Hepatocyte (in vitro differentiated cells): ENCODE measurements at places on chromosomes 1 and 21.

DNA sequence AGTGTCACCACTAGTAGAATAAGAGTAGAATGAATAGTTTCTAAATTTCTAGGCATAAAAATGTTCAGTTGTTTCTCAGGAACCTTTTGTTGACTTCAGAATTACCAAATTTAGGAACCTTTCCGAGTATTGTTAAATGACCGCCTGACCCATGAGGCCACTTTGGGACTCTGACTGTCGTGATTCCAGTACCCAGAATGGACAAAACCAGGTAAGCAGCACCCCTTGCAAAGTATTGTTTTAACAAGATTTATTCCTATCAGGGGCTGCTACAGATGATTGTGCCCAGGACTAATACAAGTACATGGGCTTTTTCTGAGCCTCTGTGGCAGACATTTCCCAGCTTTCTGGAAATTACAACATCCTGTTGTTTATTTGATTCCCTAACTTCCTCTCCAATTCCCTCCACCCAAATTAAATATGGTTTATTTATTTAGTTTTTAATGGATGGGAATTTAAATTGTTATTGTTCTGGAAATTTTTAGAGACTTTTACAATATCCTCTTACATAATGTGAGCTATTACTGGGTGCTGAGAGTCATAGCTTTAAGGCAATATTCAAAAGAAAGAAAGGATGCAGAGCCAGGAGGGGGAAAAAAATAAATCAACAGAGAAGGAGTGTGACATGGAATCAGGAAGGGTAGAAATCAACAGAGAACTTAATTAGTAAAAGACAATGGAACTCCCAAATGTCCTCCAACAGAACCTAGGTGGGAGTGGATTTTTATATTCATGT, 37.4 kb upstream of the NTPCR start:
- no peak for DNase-seq

DNA sequence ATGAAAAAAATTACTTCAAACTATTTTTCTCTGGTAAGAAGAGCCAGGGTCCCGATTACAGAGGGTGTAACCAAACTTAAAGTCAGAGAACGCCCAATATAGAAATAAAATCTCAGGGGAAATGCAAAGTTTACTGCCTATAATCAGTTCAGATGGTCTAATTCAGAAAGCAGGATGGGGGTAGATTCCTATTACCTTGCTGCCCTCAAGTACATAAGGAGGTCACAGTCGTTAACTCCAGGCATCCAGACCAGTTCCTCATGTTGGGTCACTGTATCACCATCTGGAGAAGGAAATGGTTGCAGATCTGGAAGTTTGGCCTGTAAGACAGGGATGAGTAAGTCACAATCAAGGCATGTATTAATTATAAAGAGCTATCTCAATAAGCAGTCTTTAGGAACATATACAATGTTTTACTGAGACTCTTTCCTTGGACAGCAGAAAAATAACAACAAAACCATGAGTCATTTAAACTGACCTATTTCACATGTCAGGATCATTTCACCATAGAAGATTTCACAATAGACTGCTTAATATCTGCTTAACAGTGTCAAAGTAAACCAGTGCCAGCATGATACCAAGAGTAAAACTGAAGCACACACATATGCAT, 179.4 kb downstream of the SLC45A1 start:
- DNase-seq, result no peak

DNA sequence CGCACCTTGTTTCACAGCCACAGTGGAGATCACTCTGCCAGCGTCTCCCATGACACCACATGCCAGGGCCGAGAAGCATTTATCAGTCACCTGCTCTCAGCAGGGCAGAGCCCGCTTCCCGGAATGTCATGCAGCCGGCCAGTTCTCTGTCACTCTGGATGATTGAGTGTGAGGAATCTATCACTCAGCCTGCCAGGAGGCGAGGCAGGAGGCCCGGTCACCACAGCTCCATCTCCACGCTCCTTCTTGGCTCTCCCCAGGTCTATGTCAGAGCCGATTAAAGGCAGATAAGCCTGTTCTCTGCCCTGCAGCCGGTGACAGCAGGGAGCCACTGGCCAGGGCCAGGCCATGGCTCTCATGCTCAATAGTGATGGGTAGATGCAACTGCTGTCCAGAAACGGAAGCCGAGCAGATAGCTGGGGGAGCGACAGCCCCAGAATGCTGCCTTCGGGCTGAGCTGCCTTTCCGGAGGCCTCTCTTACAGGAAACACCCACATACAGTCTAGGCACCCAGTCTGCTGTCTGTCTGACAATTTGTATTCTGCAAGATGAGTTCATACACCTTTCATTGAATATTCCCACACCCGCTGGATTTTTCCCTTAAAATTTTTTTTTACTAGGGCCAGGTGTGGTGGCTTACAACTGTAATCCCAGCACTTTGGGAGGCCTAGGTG, 64.1 kb downstream of the ACTL8 start:
- DNase-seq, result no peak

DNA sequence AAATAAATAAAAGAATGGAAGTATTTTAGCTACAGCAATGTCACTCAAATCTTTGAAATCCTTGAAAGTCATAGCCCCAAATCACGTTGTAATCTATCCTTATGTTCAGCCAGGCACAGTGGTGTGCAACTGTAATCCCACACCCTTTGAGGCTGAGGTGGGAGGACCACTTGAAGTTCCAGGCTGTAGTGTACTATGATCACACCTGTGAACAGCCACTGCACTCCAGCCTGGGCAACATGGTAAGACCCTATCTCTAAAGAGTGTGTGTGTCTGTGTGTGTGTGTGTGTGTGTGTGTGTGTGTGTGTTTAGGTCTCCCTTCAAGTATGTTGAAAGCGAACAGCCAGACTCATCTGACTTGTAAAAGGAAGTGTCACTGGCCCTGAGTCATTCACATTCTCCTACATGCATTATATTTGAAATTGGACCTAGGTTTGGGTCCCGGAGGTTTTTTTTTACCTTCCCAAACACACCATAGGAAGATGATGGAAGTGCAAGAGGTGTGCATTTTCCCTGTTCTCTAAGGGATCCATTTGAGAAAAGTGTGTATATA, 50.1 kb downstream of the ZNF281 start:
- DNase-seq, result no peak

DNA sequence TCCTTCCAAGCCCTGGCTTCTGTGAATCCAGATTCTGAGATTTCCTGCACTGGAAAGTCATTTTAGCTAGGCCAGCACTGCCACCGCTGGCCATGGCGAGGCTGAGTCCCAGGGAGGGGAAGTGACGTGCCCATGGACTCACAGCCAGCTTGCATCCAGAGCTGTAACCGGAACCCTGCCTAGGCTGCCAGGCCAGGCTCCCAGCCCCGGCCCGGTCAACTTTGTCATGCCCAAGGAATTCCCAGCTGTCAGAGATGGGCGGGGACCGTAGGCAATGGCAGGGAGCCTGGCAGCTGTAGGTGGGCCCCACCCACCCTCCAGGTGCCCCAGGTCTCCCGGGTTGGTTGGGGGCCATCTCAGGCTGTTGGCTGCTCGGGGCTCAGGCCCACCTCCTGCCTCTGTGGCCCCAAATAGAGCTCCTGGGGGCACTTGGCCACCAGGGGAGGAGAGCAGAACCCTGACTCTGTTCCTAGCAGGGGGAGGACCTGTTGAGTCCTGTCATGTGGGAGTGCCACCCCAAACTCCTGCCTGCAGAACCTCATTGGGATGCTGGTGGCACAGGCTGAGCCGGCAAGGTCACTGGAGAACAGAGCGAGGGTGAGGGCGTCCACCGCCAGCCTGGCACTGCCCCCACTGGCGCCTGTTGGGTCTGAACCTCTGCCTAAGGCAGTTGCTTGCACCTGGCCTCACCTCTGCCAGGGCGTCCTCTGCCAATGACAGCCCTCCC, 57.8 kb downstream of the FOXO6 start:
- DNase-seq, result peak; percentile 48

GRCh38 chr1:93443454-93443853, 4.5 kb upstream of the FNBP1L start:
- no peak for DNase-seq

DNA sequence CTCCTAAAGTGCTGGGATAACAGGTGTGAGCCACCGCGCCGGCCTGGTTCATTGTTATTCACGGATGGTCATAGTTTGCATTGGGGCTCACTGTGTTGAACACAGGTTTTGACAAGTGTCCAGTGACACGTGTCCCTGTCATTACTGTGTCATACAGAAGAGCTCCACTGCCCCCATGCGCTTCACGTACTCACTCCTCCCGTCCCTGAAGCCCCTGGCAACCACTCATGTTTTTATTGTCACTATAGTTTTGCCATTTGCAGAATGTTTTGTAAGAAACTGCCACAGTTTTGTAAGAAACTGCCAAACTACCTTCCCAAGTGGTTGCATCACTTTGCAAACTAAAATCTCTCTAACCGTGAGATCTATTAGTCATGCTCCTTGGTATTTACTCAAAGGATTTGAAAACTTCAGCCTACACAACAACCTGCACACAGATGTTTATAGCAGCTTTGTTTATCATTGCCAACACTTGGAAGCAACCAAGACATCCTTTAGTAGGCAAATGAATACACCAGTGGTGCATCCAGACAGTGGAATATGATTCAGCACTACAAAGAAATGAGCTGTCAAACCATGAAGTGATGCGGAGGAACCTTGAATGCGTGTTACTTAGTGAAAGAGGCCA, 163.2 kb upstream of the COL6A1 start:
- DNase-seq, result peak; percentile 11

DNA sequence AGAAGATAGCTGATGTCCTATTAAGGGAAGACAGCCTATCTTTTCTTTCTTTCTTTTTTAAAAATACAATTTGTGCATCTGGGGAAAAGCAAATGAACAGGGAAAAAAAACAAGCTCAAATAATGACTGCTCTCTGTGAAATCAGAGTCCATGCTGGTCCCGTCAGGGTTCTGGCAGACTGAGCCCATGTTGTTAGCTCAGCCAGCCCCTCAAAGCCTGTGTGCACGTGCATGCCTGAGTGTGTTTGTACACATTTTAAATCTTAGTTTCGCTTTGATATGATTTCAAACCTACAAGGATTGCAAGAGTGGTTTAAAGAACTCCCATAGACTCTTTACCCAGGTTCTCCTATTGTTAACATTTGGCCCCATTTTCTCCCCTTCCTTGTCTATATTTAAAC, 231.8 kb upstream of the GREM2 start:
- no peak for DNase-seq

DNA sequence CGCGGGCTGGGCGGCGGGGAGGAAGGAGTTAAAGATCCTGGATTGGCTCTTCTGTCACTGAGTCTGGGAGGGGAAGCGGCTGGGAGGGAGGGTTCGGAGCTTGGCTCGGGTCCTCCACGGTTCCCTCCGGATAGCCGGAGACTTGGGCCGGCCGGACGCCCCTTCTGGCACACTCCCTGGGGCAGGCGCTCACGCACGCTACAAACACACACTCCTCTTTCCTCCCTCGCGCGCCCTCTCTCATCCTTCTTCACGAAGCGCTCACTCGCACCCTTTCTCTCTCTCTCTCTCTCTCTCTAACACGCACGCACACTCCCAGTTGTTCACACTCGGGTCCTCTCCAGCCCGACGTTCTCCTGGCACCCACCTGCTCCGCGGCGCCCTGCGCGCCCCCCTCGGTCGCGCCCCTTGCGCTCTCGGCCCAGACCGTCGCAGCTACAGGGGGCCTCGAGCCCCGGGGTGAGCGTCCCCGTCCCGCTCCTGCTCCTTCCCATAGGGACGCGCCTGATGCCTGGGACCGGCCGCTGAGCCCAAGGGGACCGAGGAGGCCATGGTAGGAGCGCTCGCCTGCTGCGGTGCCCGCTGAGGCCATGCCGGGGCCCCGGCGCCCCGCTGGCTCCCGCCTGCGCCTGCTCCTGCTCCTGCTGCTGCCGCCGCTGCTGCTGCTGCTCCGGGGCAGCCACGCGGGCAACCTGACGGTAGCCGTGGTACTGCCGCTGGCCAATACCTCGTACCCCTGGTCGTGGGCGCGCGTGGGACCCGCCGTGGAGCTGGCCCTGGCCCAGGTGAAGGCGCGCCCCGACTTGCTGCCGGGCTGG, at the start of gene NPR1:
NPR1 (plus strand) TSS at position 170 of the 818 bp plus-strand sequence; CDS start at position 591, 421 bp downstream.
- DNase-seq, result peak; percentile 60

GRCh38 chr21:14737922-14738321, 191.8 kb upstream of the SAMSN1 start:
- DNase-seq, result peak; percentile 66

DNA sequence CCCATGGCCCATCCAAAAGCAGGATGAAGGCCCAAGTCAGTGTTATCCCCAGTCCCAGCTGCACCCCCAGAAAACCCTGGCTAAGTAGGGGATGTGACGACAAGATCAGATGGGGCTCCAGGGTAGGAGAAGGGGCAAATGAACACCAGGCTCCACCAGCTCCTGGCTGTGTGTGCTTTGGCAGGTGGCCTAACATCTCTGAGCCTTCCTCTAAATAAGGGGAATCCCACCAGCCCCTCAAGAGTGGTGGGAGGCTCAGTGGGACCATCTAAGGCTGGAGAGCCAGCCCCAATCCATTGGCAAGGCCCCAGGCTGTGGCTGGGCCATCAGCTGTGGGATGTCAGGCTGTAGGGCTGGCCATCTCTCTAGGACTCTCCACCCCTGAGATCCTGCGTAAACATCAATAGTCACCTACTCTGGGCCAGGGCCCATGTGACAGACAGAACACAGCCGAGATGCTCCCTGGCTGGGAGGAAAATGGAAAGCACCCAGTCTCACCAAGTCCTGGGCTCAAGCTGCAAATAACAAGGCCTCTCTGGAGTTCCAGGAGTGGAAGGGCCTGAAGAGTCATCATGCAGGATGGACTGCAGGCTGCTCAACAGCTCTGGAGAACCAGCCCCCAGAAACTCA, 7.5 kb downstream of the SDC3 start:
- DNase-seq, result no peak

- no peak for DNase-seq
These were observed 17.9 kb upstream of the L1TD1 start for GRCh38 chr1:62176597-62177312.

DNA sequence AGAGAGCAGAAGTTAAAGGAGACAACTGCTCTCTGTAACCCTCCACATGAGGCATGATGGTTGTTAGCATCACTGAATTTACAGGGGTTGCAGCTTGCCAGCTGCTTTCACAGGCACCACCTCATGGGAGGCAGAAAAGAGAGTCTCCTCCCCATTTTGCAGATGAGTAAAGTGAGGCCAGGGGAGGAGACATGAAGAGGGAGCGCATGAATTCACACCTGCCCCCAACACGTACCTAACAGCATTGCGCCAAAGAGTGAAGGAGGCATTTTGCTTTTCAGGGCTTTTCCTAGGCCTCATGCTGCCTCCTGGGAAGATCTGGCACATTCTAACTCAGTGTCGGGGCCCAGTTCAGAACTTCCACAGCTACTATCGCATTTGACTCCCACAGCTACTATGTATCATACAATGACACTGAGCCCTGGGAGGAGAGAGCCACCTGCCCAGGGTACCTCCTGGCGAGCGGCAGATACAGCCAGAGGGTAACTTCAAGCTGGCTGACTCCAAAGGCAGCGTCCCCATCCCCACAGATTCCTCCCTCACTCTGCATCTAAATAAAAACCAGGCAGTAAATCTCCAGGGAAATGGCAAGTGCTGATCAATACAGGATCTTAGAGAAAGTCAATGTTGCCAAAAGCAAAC, 34.0 kb downstream of the GLIS1 start:
- no peak for DNase-seq

- DNase-seq, result no peak
These were observed 101.7 kb upstream of the FGGY start for GRCh38 chr1:59195151-59195550.

GRCh38 chr1:39159224-39160036, 45.1 kb upstream of the MACF1 start:
- peak; percentile 77 for DNase-seq
